ENCODE measurements at places on chromosomes 2 and 18.
A peak's percentile ranks its signal among the peaks of the same experiment; 100 is the strongest.

DNA sequence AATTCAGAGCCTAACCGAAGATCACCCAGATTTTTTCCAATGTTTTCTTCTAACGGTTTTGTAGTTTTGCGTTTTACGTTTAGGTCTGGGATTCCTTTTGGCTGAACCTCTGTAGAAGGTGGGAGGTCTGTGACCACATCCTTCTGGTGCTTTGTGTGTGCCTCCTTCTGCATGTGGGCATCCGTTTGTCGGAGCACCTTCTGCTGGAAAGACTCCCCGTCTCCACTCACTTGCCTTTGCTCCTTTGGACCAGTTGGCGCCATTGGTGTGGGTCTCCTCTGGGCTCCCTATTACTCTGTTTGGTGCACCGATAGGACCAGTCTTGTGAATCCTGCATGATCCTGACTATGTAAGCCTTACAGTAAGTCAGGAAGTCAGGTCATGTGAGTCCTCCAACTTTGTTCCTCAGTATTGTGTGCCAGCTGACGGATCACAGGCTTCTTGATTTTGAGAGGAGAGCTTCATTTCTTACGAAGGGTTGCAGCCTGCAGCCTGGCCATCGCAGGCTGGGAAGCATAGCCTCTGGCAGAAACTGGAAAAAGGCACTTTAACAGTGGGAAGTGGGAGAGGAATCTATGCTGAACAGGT lies 13.6 kb downstream of the AQP12A start:
- DNase-seq, result no peak

GRCh38 chr18:69495338-69495737 lies 94.7 kb downstream of the DOK6 start:
- DNase-seq, result no peak

DNA sequence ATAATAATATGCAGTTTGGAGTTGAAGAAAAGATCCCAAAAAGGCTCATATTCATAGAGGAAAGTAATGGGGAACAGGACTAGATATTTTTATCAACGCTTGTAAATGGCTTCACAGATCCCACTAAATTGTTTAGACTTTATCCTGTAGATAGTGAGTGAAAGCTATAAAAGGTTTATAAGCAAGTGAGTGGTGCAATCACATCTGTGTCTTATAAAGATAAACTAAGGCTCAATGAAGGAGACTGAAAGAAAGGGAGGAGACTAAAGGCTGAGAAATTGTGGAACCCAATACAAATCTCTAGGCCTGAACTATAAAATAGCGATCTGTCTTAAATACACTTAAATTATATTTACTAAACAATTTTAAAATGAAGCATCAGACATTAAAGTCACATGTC lies 7.7 kb downstream of the SP3 start:
- DNase-seq, result no peak

GRCh38 chr2:237742191-237742590 lies 56.4 kb upstream of the RBM44 start:
- no peak for DNase-seq

DNA sequence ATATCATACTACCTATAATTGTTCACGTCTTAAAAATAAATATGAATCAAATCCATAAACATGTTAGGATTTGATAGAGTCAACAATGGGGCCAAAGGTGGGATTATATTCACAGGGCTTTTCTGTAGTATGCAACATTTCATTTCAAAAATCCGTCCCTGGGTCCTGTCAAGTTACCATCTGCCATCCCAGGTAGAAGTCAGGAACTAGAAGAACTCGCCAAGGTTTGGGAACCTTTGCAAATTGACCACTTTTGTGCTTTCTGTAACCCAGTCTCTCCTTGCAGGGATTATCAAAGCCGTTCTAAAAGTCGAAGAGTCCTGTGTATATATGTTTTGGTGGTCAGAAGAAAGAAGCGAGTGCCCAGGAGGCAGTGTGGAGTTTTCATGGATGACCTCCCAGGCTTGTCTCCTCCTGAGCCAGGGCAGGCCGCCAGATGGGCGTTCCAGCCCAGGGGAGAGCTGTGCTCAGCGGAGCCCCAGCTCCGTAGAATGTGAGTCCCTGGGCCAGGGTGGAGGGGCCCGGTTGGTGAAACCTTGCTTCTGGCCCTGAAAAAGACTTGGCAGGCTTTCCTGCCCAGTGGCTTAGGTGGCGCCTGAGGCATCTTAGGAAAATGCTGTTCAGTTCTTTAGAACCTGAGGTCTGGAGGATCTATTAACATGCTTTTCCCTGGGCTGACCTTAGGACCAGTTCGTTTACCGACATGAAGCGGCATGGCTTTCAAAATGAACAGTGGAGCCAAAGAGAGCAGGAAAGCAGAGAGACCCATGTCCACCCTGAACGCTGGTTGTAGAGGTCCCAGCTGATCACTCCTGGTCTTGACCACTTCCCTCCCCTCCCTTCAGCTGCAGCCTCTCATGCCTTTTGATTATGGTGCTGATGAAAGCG lies 69.2 kb downstream of the LONRF2 start:
- no peak for DNase-seq

DNA sequence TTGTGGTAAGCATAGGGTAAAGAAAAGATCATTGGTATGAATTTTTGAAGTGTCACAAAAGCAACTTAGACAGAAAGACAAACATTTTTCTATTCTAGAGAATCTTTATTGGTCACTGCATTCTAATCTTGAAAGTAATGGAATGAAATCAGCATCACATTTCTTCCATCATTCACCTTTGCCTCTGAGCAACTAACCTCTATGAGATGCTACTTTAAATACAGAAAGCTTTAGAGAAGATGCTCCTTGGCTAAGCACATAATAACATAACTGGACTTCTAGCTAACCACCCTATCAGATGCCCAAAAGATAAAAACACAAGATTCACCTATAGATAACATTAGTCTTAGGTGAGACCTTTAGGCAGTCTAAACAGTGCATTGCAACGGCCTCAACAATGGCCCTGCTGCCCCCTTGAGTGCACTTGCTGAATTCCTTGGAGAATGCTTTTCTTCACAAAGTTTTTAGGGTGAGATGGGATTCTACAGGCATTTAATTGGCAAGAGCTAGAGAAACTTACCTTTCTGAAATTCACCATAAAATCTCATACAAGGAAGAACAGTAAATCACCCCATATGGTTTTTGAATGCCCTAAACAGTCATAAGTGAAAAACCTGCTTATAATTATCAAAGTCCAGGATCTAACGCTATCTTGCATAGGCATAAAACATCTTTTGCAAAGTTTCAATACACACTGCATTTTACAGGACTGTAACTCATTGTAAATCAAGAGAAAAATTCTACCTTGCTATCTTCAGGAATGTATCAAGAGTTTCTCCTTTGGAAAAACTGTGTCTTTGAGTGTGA lies 791.3 kb upstream of the CHAC2 start:
- no peak for DNase-seq

DNA sequence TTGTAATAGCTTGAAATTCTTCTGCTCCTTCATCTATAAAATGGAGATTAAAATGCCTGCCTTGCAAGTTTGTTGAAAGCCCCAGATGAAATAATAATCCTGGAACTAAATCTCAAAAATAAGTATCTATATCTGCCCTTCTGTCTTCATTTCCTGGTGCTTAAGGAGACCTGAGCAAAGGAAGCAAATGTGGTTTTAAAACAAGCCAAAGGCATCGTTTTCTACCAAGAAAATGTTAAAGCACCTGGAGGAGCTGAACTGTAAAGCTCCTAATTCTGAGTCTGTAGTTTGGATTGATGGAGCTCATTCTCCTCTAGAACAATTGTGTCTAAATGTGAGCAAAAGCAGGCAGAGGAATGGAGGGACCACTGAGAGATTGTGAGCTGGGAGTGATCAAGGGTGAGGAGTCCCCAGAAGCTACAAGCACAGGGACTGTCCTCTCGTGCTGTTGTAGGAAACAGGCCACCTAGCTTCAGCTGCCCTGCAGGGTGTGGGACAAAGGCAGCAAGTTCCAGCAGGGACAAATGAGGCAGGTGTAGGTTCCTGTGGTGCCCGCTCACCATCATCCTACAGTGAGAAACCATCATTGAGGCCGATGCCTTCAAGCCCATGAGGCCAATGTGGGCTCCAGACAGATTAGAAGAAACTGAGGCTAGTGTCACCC lies 420.7 kb upstream of the TRIB2 start:
- DNase-seq, result no peak

DNA sequence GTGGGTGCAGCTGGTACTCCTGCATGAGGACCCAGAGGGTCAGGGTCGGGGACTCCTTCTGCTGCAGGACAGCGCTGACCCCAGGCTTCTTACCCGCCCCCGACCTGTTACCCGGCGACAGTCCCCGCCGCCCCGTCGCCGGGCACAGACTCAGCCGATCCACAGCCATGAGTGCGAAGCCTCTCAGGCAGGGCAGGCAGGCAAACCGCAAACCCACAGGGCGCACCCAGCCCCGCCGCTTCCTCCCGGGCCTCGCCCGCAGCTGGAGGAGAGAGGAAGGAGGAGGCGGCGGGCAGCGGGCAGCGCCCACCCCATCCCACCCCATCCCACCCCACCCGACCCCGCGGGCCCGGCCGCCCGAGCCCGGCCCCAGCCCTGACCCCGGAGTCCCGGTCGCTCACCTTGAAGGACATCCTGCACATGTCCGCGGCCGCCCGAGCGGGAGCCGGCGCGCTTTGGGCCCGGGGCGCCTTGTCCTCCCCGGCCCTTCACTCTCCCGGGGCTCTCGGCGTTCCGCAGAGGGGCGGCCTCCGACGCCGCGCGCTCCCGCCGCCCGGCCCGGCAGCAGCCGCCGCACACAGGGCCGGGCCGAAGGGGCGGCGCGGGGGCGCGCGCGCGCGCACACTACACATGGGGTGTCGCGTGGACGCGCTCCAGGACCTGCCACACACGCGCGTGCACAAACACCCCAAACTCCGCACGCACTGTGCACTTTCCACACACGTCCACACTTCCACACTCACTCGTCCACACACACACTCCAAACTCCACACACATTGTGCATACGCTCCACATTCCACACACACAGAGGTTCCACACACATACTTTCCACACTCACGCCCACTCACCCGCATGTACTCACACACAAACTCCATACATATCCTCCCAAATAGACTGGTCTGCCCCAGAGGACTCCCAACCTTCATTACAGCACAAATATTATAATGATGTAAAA lies at the start of gene ANKRD29:
Gene ANKRD29, minus strand, starts transcription at position 603 of the 955 bp plus-strand sequence. Its CDS starts 181 bp downstream, at position 422.
- no peak for DNase-seq

- no peak for DNase-seq
Observed at GRCh38 chr2:218873359-218874194, 7.1 kb upstream of the WNT10A start.

GRCh38 chr2:172050479-172051125 lies 34.7 kb upstream of the DLX1 start:
- DNase-seq, result no peak

DNA sequence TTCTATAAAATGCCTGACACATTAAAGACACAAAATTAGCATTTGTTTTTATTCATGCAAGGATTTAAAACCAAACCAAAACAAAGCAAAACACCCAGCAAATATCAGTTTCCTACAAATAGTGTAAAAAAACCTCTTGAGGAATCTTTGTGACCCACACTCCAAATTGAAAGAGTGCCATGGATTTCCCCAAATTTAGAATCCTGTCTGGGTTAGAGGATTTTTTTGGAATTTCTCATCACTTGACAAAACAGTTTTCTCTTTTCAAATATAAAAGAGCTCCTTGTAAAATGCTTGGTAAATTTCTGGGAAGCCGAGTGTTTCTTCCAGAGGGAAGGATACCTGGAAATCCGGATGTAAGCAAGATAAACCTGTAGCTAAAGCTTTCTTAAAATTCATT lies 1.7 kb upstream of the FN1 start:
- no peak for DNase-seq

- DNase-seq, result no peak
Observed at GRCh38 chr2:174031226-174031625, 66.1 kb upstream of the SP3 start.

DNA sequence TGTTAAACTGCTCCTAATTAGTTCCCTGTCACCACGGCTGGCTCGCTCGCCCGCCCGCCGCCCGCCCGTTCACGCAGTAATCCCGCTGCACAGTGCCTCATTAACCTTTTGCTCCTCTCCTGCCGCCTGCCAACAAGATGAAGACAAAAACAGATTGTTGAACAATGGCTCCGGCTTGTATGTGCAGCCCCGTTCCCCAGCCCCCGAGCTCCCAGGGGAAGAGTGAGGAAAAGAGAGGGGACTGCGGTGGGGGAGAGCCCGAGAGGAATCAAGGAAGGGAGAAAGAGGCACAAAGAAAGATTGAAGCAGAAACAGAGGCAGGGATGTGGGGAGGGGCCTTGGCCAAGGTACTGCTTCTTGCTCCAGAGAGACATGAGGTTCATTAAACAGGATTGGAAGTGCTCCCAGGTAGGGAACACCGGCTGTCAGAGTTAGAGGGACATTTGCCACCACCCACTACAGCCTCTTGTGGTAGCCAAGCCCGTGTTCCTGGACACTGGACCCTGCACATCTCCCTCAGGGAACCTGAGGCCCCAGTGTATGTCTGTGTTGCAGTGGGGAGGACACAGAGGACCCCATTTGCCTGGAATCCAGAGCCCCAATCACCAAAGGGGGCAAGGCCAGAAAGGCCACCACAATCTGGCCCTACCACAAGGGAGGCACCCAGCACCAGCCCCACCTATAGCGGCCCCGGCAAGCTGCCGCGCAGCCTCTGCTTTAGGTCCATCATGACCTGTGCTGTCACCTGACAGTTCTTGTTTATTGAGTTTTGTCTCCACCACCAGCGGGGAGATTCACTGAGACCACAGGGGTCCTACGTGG lies 38.1 kb downstream of the EMX1 start:
- no peak for DNase-seq

DNA sequence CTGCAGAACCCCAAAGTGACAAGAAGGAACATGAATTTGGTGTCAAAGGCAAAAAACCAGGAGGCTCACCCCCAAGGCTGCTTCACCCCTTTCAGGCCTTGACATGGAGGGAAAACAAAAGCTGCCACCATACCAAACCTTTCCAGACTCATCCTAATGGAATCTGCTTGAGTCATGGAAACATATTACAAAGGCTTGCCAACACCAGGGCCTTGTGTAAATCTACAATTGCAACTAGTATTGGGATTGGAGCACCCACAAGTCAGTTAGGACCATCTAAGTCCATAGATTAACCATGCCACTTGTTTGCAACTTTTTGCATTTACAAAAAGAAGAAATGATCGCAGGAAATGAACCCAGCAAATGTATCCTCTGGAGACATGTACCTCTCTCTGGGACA lies 297.6 kb downstream of the CDCA7 start:
- DNase-seq, result peak; percentile 50

DNA sequence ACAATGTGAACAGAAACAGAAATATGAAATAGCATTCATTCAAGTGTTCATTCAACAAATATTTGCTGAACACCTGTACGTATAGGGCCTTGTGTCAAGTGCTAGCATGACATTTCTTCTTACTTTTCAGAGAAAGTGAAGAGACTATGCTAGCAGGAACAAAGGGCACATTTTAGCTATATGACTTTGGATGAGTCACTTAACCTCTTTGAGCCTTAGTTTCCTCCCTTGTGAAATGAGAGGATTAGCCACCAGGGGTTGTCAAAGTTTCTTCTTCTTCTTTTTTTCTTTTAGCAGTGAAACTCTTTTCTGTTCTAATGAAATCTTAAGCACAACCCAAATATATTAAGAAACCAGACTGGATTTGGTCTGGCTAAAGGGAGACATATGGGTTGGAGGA lies 53.1 kb downstream of the FIGN start:
- no peak for DNase-seq

DNA sequence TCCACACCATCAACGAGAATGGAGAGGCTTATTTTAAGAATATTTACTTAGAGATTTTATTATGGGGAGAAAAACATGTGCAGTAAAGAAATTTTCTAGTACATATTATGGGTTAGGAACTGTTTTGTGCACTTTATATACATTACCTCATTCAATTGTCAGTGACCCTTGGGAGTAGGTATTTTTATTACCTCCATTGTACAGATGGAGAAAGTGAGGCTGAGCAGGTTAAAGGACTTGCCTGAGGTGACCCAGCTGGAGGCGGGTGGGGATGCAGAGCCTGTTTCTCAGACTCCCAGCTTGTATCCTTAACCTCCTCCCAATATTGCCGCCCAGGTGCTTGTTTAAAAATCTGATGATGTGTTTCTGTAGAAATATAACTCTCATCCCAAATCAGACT lies 356.7 kb downstream of the HRH4 start:
- no peak for DNase-seq

Data from T1000 (cell line).